NCI-H1930 (cell line): ENCODE measurements at places on chromosomes 7 and 10.

GRCh38 chr7:19060761-19061259, 56.6 kb downstream of the TWIST1 start:
- DNase-seq = no peak

DNA sequence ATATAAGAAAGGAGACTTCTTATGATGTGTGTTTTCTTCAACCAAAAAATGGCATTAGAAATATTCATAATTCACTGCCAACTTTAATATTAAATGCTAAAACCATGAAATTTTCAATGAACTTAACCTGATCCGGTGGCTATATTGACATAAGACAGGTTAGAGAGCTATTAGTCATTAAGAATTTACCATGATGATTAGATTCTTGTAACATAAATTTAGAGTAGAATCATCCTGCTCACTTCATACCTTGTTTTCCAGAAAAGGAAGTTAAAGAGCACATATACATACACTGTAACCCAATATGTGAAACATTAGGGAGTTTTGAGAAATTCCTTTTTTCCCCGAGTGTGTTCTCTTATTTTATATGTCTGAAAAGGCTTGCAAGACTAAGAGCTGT, 430.3 kb upstream of the SEMA3A start:
- no peak for DNase-seq

GRCh38 chr10:124971276-124971675, 29.4 kb downstream of the ZRANB1 start:
- DNase-seq = no peak

DNA sequence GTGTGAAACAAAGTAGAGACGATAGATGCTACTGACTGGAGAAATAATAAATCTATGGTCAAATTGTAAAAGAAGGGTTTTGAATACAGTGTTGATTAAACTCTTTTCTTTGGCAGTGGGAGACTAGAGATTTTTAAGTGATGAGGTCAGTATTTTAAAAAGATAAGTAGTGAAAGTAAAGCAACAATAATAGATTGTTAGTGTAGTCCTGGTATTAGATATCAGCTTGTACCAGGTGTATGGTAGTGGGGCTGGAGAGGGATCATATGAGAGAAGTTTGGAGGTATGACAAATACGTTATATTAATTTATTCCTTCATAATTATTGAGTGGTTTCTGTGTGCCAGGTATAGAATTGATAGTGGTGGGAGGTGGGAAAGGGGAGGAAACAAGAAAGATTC, 25.2 kb downstream of the PHTF2 start:
- DNase-seq = no peak

GRCh38 chr10:43943818-43944360, 295.2 kb upstream of the ZNF32 start:
- no peak for DNase-seq

- DNase-seq = no peak
Measured at GRCh38 chr10:85916994-85917573, 449.5 kb downstream of the GRID1 start.
